Breast epithelium (tissue), 4 donors: ENCODE measurements at places on chromosomes 12 and 14. TPM values are rescaled to one million over a fixed set of nuclear protein-coding genes. Genes with fewer than 3 reads are reported as not detected.

- H3K36me3 ChIP-seq: no peaks in the 10 kb centered on the region
- no peak overlapping the region for H3K4me3 ChIP-seq
- no peak overlapping the region for H3K27ac ChIP-seq
- DNase-seq: no peak
- no peaks in the 10 kb centered on the region for H3K27me3 ChIP-seq
- H3K4me1 ChIP-seq: no peaks in the 10 kb centered on the region
Observed at GRCh38 chr12:111419784-111420183, 14.1 kb downstream of the SH2B3 start.

GRCh38 chr12:90250766-90251165 is 542.1 kb upstream of the ATP2B1 start:
- no peaks in the 10 kb centered on the region for H3K27me3 ChIP-seq
- H3K36me3 ChIP-seq: no peaks in the 10 kb centered on the region
- H3K27ac ChIP-seq: peak overlapping the region; percentile 45

CLEC6A gene
- total RNA-seq: not detected

GRCh38 chr12:16583969-16584745 is 21.8 kb downstream of the LMO3 start:
- H3K4me3 ChIP-seq: no peak overlapping the region
- H3K27me3 ChIP-seq: no peaks in the 10 kb centered on the region
- no peak for DNase-seq

ADSS1 gene
- 7.3 TPM for total RNA-seq

TTC6 gene
- total RNA-seq: not detected

FOXN3 gene
- 80.3 TPM for total RNA-seq
